ENCODE measurements at places on chromosomes 2 and 18. TPM values are rescaled to one million over a fixed set of nuclear protein-coding genes. Genes with fewer than 3 reads are reported as not detected.

The CRIM1 gene
- total RNA-seq = 17.2 TPM

GRCh38 chr18:73852789-73853549, 294.7 kb downstream of the FBXO15 start:
- no peak for DNase-seq

DNA sequence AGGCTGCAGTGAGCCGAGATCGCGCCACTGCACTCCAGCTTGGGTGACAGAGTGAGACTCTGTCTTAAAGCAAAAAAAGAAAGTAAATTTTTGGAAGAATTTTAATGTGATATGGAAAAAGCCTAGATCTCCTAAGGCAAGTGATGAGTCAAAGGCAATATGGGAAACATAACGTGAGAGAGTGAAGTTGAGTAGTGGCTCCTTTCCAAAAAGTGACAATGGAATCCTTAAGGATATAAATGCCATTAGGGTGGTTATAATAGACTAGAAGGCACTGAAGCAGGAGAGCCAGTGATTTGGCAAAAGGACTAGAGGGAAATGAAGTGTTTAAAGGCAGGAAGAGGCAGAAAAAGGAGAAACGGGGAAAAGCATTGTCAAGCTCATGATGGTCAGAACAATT, 25.6 kb downstream of the ARHGAP28 start:
- no peak for DNase-seq

- DNase-seq = peak; percentile 46
Observed at GRCh38 chr18:55334875-55335274, 253.1 kb downstream of the TCF4 start.

The NYAP2 gene
- not detected for total RNA-seq

The NPPC gene
- total RNA-seq = 7.7 TPM

The ORC4 gene
- total RNA-seq = 49.8 TPM

DNA sequence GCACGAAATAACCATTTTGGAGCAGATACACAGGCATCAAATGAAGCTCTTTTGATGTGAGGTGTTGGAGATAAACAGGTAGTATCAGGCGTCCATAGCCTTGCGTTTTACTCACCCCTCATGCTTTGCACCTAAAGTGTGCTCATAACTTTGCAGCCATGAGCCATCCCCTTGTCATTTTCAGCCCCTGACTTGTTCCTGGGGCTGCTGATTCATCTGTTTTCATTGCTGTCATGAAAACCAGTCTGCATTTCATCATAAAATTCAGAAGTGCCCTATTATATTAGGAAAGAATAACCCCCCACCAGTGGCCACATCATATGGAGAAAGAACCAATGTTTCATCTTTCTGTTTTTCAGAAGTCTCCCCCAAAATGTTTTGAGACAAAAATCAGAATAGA, 329.7 kb upstream of the NRP2 start:
- DNase-seq = no peak

The IRS1 gene
- total RNA-seq = 17.6 TPM

The ANKRD30BL gene
- not detected for total RNA-seq

GRCh38 chr2:174142290-174142689, 106.0 kb downstream of the OLA1 start:
- no peak for DNase-seq

DNA sequence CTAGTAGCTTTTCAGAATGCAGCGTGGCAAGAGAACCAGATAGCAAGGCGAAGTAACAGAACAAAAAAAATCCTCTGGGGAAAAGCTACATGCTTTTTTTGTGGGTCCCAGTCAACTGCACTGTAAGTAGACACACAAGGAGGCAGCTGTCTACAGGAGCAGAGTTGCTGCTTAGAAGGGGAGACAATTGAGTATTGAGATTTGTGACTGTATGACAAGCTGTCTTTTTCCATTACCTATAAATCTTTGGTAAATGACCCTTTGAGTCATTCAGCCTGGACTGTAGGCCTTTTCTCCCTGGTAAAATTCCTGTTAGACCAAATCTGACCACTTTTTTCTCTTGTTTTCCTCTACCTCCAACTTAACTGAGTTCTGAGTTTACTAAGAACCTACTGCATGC, 144.1 kb upstream of the FOSL2 start:
- no peak for DNase-seq

- no peak for DNase-seq
Observed at GRCh38 chr2:108304975-108305374, 16.3 kb downstream of the SULT1C2 start.

The CCDC74A gene
- total RNA-seq = 0.35 TPM

The MEP1B gene
- not detected for total RNA-seq
